Renal cortical epithelial cell (primary cell): ENCODE measurements at places on chromosomes 11 and 22. TPM values are rescaled to one million over a fixed set of nuclear protein-coding genes. Genes with fewer than 3 reads are reported as not detected.

Gene NOX4
- total RNA-seq = 6.9 and 26.8 TPM in 2 replicates

Gene RBMXL2
- total RNA-seq = not detected in 2 replicates

Gene HBG1
- not detected in 2 replicates for total RNA-seq

Gene MYOD1
- not detected in 2 replicates for total RNA-seq

Gene PLA2G6
- total RNA-seq = 5.2 and 25.0 TPM in 2 replicates

Gene GRAP2
- total RNA-seq = not detected in 2 replicates

Gene MS4A12
- not detected in 2 replicates for total RNA-seq

Gene FGF19
- total RNA-seq = not detected in 2 replicates

Gene MOV10L1
- total RNA-seq = not detected in 2 replicates

Gene TSSK2
- total RNA-seq = not detected in 2 replicates

Gene TRPM5
- 0.05 TPM in 1 of 2 replicates, not detected in the other for total RNA-seq

Gene MUC5AC
- not detected in 2 replicates for total RNA-seq

Gene ADAMTS15
- total RNA-seq = 0.35 and 2.0 TPM in 2 replicates

Gene KCNA4
- total RNA-seq = not detected in 2 replicates

Gene AIFM3
- 0.17 and 0.99 TPM in 2 replicates for total RNA-seq

Gene LRRN4CL
- 0.17 and 0.25 TPM in 2 replicates for total RNA-seq

Gene LARGE2
- total RNA-seq = 0.40 and 1.2 TPM in 2 replicates

Gene MB
- total RNA-seq = not detected in 2 replicates

Gene C22orf31
- not detected in 2 replicates for total RNA-seq

Gene KLHL35
- 0.70 and 3.1 TPM in 2 replicates for total RNA-seq
